EL (cell line): ENCODE measurements at places on chromosomes 1 and 21.

DNA sequence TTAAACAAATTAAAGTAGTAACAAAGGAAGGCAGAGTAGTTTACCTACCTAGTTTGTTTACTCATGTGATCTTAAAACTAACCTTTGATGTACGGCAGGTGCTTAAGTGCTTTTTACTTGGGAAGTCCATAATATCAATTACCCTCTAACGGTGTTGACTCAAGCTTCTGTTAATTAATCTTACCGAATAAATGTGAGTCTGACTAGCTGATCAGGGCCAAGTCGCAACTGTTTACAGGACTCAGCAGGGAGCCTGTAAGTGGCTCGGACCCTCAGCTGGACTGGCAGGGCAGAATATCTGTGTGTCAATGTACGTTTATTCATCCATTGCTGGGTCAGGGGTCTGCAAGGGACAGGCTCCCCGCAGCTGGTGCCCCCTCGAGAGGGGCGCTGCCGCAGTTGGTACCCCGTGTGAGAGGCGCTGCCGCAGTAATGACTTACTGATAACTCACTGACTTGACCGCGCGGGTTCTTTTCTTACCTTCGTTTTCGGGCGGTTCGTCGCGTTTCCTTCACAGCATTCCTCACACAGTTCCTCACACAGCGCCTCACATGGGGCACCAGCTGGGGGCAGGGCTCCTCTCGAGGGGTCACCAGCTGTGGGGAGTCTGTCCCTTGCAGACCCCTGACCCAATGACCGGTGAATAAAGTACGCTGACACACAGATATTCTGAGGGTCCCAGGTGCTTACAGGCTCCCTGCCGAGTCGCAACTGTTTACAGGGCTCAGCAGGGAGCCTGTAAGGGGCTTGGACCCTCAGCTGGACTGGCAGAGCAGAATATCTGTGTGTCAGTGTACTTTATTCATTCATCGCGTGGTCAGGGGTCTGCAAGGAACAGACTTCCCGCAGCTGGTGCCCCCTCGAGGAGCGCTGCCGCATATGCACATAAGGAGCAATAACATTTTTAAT, 3.0 kb downstream of the FMO1 start:
- DNase-seq = peak; percentile 66

DNA sequence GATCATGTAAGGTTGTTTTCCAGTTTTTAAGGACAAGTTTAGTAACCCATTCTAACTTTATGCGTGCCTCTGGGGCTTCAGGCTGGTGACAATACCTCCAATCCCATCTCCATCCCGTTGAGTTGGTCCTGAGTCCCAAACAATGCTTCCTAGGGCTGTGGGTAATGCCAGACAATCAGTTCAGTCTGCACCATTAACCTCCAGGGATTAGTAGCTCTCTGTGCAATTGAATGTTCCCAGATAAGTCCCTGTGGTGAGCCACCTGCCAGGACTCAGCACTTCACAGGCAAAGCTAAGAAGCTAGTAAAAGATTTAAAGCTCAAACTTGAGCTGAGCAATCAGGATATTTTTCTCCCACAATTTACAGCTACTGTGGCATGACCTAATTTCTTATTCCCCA, 462.2 kb upstream of the PTBP2 start:
- no peak for DNase-seq

DNA sequence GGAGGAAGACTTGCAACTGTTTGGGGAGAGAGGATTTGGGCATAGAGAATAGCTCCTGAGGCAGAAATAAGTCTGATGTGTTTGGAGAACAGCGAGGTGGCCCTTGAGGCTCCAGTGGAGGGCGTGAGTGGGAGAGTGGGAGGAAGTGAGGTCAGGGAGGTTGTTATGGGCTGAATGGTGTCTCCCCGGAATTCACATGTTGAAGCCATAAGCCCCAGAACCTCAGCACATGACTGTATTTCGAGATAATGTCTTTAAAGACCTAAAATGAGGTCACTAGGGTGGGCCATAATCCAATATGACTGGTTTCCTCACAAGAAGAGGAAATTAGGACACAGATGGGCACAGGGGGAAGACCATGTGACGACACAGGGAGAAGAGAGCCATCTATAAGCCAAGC, 17.9 kb upstream of the APP start:
- no peak for DNase-seq

- DNase-seq = no peak
These were observed 750 bp upstream of the PTGFRN start for GRCh38 chr1:116908820-116909511.

DNA sequence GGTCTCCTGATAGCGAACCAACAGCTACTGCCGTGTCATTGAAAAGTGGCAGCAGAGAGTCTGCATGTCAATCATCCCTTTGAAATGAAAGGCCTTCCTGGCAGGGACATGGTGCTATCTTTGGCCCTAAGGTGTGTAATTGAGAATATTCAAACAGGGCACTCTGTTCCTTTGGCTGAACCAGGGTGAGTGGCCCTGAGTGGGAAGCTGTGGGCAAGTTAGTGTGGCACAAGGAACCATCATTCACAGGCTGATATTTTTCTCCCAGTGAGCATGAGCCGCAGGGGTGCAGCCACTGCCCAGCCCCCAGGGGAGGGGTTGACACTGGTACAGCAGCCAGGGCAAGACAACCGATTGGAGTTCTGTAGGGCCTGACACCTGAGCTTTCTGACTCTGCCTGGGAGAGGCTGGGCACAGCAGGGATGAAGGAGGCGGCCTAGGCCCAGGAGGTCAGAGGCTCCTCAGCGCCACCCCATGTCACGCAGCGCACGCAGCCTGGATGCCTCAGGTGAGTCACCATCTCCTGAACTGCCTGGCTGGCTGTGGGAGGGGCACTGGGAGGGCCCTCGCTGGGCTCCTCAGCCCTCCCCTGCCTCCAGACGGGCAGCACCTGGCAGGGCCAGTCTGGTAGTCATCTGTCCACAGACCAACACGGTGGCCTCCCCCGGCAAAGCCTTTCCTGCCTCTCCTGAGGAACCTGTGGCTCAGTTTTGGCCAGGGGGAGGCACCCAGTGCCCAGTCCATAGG, 13.2 kb downstream of the QSOX1 start:
- DNase-seq = peak; percentile 24

DNA sequence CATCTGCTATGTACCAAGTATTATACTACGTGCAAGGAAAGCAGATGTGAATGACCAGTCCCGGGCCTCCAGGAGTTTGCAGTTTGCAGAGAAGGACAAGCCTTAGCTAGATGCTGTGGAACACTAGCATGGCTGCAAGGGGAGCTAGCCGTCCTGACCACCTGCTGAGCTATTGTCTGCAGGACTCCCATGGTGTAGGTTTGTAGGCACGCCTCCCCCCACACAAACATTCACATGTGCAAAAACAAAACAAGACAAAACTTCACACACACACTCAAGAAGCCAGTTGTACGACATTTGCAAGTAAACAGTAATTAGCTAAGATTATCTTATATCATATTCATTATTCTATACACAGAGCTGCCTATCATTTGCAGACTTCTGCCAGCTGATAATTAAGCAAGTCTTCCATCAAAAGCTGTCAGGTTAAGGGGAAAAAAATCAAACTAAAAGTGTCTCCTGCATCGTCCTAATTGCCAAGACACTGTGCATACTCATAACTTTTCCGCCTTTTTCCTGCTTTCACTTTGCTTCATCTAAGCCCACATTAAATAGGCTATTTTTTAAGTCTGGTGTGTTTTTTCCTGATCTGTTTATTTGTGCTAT, 10.7 kb upstream of the HNRNPU start:
- no peak for DNase-seq

GRCh38 chr1:186605762-186606350, 74.4 kb downstream of the PTGS2 start:
- DNase-seq = peak; percentile 62

DNA sequence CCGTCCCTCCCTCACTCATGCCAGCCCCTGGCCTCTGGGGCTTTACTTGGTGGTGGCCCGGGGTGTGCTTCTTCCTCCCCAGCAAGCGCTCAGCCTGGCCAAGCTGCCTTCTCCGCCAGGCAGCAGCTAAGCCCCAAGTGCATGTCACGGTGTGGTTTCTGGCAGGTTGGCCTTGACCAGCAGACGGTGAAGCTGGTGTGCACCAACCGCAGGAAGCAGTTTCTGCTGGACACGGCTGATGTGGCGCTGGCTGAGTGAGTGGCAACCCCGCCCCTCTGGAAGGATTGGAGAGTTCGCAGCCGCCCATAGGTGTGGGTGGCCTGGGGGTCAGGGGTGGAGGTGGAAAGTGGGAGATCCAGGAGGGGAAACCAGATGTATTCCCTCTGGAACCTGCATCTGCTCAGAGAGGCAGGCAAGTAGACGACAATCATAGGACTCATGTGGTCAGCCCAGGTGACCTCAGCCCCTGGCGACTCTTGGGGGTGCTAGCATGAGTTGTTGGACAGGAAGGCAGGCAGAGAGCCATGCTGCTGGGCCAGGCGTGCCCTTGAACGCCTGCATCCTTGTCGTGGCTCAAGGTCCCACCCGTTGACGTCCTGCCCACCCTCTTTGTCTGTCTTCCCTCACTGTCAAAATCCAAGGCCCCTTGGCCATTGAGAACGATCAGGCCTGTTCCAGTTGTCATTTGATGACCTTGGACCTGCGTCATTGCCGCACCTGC, 7.0 kb upstream of the SLC25A34 start:
- DNase-seq = no peak

DNA sequence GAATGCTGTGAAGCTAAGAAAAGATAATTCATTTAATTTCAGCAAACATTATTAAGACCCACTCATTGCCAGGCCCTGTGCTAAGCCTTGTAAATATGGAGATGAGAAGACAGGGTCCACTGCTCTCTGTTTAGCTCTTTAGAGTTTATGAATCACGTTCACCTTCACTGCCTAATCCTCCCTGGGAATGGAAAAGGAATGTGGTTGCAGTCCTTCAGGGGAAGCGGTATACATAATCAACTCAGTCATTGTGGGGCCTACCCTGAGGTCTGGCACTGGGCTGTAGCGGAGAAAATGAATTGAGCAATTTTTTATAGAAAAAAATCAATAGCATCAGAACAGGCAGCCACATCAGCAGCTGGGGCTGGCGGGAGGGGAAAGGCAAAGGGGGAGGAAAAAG, 412.1 kb upstream of the NFIA start:
- DNase-seq = no peak

DNA sequence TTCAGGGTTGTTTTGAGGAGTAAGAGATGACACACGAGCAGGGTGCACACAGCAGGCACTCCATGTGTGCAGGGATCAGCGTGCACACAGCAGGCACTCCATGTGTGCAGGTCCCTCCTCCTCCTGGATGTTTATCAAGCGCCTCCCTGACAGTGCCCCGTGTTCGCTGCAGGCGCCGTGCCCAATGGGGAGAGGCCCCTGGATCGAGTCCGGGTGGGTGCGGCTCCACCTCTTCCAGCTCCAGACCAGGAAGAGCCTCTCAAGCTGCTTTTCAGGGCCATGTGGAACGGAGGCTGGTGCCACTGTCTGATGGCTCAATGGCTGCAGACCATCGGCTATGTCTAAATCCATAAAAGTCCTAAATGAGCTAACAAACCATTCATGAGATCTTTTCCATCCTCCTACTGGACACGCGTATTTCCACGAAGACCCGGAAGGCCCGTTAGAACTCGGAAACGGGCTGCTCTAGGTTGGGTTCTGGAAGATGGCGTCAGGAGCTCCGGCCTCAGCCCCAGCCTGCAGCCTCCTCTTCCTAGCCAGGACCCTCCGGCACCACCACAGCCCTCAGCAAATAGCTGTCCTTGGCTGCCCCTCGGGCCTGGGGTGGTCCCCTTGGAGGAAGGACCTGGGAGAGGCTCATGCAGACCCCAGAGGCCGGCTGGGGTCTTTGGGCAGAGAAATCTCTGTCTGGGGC, 36.0 kb downstream of the RRP1 start:
- no peak for DNase-seq

- no peak for DNase-seq
These were observed 15.9 kb downstream of the SARS1 start for GRCh38 chr1:109229531-109230127.

- no peak for DNase-seq
These were observed 258.1 kb downstream of the HHAT start for GRCh38 chr1:210586771-210587170.

GRCh38 chr21:45164124-45164511, 89.7 kb downstream of the ADARB1 start:
- no peak for DNase-seq

DNA sequence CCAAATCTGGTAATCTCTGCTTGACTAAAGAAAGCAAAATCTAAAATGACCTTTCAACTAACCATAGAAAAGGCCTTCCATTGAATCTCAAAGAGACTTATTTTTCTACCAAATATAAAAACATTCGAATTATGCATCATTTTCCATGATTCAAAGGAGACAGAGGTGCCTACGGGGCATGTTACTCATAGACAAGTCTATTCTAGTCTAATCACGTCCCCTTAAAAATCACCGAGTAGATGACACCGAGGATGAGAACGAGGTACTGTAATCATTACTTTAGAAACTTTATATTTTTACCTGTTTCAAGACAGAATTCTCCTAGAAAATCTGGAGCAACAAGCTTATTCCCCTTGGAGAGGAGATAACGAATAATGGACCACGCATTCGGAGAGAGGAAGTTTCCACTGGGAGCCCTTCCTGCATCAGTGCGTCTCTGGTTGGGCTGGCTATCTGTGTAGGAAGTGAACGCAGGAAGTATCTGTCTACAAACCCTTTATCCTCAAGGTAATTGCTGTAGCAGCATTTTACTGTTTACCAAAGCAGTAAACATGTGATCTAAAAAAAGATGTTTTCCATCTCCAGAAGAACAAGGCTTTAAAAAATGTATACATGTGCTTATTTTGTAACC, 9.5 kb downstream of the ERG start:
- DNase-seq = no peak

- no peak for DNase-seq
These were observed 56.8 kb upstream of the HNRNPU start for GRCh38 chr1:244920911-244921761.

- no peak for DNase-seq
These were observed 128.4 kb downstream of the HIVEP3 start for GRCh38 chr1:41790351-41790750.

- no peak for DNase-seq
These were observed 43.1 kb downstream of the ZNF281 start for GRCh38 chr1:200366577-200367253.

- no peak for DNase-seq
These were observed 8.6 kb downstream of the AGO3 start for GRCh38 chr1:35939484-35939883.
